ENCODE measurements at places on chromosomes 11 and 22.

DNA sequence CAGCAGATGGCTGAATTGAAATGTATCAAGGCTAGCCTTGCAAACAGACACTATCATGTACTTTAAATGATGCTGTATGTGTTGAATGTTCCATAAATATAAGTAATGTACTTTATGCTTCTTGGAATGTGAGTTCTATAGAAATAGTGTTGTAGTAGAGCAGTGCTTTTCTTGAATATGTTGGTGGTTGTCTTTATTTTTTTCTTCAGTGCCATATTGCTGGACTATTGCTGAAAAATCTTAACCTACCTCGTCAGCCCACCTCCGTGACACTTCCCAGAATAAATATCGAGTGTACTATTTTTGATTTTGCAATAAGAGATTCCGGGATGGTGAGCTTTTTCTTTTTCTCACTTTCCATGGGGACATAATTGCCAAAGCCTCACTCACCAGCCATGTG, 153.9 kb downstream of the NAV2 start:
- no peak for DNase-seq

DNA sequence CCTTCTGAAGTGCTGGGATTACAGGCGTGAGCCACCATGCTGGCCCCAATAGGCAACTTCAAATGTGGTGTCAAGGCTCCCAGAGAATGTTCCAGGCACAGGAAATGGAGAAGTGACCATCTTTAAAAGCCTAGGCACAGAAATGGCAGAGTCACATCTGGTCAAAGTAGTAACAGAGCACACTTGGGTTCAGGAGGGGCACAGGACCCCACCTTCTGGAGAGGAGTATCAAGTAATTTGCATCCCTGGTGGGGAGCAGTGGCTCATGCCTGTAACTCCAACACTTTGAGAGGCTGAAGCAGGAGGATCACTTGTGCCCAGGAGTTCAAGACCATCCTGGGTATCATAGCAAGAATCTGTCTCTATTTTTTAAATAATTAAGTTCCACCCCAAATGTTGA, 29.2 kb downstream of the SERHL2 start:
- DNase-seq = no peak

GRCh38 chr22:50676180-50676636, 3.6 kb downstream of the SHANK3 start:
- DNase-seq = no peak

DNA sequence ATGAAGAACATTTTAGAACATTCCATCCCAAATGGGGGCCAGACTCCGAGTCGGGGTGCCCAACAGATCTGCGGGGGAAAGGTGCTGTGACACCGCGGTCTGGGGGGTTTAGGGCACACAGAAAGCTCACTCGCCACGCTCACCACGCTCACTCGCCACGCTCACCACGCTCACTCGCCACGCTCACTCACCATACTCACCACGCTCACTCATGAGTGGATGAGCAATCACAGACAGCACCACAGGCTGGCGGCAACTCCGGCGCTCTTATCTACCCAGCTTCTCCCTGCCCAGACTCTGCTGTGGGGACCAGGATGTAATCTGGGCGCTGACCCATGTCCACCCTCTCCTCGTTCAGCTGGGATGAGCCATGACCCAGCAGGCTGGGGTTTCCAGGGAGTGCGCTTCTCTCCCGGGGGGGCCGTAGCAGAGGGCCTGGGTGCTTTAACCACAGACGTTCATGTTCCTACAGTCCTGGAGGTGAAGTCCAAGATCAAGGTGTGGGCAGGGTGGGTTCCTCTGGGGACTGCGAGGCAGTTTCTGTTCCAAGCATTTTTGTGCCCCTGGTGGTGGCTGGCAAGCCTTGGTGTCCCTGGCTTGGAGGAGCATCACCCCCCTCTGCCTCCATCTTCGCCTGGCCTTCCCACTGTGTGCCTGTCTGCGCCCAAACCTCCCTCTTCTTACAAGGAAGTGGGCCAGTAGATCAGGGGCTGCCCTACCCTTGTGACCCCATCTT, 141.2 kb downstream of the CTTN start:
- DNase-seq = no peak

DNA sequence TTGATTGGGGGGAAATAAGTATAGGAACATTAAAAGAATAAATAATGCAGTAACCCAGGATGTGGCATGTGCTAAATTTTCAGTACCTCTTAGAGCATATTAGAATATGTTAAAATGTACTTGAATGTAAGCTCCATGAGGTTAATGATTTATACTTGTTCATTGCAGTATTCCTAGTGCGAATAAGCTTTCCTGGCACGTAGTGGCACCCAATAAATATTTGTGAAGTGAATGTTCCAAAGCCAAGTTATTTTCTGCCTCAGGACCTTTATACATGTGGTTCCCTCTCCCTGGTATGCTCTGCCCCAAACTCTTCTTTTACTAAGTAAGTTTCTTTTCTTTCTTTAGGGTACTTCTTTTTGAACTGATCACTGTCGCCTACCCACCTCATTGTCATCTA, 118.8 kb downstream of the DBX1 start:
- no peak for DNase-seq

DNA sequence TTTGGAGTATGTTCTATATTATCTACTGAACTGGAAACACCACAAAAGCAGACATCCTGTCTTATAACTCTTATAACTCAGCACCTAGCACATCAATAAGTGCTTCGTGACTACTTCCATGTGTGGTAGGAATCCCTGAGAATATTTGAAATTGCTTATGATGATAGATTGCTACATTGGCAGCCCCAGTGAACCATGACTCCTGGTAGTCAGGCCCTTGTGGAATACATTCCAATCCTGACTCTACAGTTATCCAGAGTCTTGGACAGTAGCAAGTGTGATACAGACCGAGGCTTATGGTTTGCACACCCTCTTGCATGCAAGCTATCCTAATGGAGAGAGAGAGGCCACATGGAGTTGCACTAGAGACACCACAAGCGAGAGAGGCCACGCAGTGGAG, 59.5 kb upstream of the PHF21A start:
- DNase-seq = no peak

DNA sequence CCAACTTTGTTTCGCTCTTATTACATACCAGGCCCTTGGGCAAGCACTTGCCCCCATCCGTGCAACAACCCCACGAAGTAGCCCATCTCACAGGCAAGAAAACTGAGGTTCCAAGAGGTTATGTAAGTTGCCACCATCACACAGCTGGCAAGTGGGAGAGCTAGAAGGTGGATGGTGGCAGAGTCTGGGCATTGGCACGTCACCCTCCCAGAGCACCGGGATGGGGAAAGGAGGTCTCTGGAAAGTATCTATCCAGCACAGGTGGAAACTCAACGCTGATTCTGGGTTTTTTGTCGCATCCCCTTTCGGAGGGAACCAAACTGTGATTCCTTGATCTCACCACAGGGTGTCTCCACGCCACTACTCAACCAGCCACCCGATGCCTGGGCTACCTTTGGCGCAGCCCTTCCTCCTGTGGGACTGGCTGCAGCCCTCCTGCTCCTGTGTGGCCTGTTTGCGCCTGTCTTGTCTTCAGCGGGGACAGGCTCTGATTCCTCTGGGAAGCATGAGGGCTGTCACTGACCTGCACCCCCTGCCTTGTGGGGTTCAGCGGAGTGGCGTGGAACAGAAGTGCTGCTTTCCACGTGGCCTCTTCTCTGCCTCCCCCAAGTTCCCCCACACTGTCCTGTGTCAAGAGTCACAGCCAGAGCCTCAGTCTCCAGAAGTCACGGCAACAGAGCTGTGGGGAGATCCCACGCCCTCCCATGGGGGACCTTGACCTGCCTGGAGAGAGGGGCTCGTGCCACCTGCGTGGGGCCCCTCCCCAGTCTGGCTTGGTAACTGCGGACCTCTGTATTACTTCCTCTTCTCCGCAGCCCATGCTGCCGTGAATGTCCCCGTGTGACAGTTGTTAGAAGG, 34.4 kb upstream of the TRIM29 start:
- no peak for DNase-seq

DNA sequence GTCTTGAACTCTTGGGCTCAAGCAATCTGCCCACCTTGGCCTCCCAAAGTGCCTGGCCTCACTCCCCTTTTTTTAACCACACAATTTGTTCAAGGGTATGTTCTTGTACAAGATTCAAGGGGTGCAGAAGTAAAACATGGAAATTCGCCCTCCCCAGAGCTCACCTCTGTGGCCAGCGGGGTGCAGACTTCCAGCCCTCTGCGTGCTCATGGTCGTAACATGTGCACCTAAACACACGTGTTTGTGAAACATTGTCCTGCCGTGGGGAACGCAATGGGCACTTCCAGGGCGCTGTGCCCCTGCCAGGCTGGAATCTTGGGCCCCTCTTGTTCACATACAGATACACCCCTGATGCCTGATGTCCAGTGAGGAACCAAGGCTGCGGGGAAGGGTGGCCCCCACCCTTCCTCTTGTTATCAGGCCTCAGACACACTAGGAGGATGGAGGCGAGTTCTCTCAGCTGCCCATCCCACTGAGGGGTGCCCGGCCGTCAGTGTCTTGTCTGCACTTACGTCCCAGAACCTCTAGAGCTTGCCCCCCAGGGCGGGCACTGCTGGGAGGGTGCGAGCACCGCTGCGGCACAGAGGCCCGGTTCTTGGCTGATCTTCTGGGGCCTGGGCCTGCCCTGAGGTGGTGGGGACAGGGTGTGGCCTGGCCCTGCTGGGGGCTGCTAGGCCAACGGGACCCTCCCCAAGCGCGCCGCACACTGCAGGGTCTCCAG, 4.1 kb upstream of the EPS8L2 start:
- no peak for DNase-seq

DNA sequence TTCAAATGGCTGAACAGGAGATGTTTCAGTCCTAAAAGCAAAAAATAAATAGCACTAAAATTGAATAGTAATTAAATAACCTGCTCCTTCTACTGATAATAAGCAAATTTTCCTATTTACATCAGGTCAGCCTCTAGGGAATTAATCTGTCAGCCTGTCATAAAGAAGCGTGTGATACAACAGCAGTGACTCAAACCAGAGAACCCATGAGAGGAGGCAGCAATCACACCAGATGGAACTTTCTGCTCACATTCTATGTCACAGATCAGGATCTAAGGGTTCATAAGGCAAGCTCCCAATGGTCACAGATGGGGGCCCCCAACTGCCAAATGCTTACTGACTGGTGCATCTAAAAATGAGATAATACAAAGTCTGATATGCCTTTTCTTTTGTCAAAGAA, 41.1 kb downstream of the RBFOX2 start:
- no peak for DNase-seq

DNA sequence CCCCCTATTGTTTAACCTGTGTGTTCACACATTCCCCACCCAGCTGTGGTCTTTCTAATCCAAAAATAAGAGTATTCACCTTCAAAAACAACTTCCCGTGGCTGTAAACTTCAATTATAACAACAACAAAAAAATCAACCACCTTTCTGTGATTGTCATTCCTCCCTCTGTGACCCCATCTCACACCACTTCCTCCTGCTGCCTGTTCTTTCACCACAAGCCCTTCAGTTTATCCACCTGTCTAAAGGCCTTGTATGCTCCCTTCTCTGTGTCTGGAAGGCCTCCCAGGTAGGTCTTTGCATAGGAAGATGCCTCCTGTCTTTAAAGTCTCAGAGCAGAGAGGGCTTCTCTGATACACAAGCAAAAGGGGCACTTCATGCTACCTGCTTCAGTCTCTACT, 707.7 kb downstream of the OPCML start:
- no peak for DNase-seq

DNA sequence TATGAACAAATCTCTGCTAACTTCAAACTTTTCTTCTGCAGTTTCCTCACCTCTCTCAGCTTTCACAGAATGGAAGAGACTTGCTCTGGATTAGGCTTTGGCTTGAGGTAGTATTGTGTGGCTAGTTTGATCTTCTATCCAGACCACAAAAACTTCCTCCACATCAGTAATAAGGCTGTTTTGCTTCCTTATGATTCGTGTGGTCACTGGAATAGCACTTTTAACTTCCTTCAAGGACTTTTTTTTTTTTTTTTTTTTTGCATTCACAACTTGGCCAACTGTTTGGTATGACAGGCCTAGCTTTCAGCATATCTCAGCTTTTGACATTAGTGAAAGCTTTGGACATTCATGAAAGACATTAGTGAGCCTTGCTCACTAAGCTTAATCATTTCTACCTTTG, 47.5 kb upstream of the LRRC55 start:
- no peak for DNase-seq

DNA sequence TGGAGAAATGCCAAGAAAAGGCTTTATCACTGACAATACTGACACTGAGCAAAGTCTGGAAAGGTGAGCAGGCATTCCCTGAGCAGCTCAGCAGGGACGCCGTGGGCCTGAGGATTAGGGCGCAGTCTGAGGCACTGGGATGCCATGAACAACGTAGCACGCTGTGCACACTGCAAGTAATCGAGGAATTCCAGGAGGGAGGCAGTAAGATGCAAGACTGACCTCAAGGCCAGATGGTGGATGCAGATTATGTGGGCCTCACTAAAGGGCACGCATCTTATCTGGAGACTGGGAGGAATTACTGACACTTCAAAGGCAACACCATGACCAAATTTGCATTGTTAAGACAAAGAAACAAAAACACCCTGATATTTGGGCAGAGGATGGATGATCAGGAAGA, 50.4 kb upstream of the OPCML start:
- no peak for DNase-seq

GRCh38 chr22:23696326-23696851, 5.6 kb downstream of the RGL4 start:
- no peak for DNase-seq

DNA sequence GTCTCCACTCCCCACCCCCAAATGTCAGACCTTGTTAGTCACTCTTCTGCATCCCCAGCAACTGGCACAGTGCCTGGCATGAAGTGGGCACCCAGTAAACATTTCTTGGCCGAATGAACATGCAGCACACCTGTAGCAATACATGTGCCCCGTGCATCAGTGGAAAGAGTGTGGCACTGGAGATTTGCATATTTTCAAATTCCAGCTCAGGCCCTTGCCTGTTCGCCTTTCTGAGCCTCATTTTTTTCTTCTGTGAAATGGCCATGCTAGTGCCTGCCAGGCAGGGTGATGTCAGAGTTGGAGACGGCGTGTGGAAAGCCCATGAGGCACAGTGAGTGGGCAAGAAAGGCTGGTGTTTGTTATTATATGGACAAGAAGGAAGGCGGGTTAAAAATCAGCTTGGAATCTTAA, 38.7 kb downstream of the CD82 start:
- DNase-seq = no peak

DNA sequence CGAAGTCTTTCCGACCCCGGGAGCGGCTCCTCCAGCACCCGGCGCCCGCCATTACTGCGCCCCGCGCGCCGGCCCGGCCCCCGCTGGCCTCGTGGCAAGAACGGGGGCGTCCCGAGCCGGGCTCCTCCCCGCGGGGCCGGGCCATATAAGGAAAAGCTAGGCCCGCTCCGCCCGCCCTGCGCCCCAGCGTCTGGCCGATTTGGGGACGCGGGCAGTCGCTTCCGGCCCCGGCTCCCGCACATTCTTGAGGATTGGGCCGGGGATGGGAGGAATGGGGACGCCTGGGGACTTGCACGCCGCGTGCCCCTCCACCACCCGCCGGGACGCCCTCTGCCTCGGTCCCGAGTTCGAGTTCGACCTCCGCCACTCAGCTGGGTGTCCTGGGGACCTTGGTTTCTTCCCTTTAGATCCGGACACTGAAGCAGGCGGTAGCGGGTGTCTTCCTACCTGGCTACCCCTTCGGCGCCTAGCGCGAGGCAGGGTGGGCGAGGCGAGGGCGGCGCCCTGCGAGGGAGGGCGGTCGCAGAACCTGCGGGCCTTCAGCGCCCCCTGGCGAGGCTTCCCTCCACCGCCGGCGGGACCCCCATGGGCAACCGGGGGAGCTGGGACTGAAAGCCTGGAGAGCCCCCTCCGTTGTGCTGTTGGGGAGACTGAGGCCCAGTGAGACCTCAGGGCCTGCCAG, 3.8 kb downstream of the SMTN start:
- peak; percentile 69 for DNase-seq

- DNase-seq = no peak
Observed at GRCh38 chr11:19714022-19714386, 1.4 kb downstream of the NAV2 start.

Data from AG09319 (cell line).